IPS-NIHi11 (cell line): ENCODE measurements at places on chromosomes 1 and 21.

DNA sequence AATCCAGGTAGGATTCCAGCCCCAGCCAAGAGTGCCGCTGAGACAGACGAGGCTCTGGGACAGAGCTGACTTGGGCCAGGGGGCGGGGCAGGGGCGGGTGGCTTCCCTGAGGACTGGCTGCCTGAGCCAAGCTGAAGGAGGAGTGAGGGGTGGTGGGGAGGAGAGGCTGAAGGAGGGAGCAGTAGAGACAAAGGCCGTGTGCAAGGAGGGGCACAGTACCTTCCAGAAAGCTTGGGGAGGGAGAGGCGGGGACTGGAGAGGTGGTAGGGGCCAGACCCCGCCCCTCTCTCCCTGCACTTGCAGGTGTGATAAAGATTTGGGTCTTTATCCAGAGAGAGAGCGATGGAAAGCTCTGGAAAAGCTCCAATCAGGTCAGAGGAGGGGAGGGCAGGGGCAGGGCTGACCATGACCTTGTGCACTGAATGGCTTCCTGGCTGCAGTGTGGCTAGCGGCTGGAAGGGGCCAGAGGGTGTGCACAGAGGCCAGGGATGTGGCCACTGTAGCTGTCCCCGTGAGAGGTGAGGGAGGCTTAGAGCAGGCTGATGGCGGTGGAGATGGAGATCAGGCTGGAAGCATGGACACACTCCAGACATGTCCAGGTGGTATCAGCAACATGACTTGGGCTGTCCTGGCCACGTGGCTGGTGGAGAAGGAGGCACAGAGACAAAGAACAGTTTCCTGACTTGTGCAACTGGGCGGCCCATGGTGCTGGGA lies 6.7 kb upstream of the EPHA8 start:
- peak; percentile 76 for DNase-seq

GRCh38 chr1:164716992-164717703 lies 158.2 kb downstream of the PBX1 start:
- no peak for DNase-seq

DNA sequence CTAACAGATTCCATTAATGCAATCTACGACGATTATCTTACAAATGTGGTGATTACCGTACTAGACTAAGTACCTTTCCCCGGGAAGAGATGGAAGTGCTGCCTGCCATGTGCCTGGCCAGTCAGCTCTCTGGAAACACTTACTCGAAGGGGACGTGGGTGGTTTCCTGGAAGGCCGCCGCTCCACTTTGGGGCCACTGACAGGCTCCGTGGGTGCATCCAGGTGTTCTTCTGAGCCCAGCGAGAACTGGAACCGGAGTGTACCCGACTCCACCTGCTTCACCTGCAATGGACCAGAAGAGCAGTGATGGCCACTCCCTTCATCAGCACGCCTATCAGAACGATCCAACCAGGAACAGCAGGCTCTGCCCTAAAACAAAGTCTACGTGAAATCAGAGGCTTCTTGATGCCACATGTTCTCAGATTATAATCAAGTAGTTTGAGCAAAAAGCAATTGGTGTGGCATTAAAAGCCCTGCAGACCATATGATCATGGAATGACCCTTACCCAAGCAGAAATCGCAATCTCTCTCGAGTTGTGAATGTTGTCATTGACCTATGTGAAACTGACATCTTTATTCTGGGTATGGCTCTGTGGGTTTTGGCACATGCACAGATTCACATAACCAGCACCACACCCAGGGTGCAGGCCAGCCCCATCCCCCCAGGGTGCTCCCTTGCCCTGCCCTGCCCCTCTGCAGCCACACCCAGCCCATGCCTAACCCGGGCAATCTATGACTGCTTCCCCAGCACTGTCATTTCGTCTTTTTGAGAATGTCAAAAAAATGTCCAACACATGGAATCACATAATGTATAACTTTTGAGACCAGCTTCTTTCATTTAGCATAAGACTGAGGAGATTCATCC lies 64.5 kb downstream of the NPHP4 start:
- no peak for DNase-seq

GRCh38 chr1:19454265-19455146 lies 30.8 kb downstream of the CAPZB start:
- DNase-seq: no peak

DNA sequence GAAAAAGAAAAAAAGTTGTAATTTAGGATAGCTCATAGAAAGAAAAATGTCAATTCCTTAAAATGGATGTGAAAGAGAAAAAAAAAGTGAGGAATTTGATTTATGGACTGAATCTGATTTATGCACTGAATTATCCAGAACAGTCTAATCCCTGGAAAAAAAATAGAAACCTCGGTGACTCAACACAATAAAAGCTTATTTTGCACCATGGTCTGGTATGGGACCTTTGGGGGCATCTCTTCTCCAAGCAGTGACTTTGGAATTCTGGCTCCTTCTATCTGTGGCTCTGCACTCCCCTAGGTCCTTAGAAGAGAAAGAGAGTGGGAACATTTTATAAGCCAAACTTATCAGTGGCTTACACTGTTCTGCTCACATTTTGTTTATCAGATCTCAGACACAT lies 471.7 kb upstream of the B3GALT2 start:
- DNase-seq: no peak

GRCh38 chr21:33105088-33105487 lies 35.1 kb downstream of the OLIG1 start:
- no peak for DNase-seq

DNA sequence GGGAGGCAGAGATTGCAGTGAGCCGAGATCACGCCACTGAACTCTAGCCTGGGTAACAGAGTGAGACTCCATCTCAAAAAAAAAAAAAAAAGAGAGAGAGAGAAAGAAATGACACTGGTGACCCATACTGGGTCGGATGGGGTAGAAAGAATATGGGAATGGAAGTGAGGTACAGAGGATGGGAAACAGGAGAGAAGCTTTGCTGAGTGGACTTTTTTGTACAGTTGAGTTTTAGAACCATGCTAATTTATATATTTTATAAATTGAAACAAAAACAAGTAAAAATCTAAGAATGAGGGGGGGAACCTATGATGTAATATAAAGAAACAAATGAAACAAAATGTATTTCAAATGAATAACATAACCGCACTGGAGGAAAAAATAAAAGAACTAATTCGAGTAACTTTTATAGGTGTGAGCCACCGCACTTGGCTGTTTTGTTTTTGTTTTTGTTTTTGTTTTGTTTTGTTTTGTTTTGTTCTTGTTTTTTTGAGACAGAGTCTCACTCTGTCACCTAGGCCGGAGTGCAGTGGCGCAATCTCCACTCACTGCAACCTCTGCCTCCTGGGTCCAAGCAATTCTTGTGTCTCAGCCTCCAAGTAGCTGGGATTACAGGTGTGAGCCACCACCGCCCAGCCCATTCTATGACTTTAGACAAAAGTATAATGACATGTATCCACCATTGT lies 18.3 kb upstream of the KLF17 start:
- no peak for DNase-seq

- DNase-seq: no peak
Observed at GRCh38 chr1:231757101-231757404, 130.5 kb downstream of the DISC1 start.

GRCh38 chr1:218350035-218350525 lies 4.9 kb downstream of the TGFB2 start:
- DNase-seq: no peak

- DNase-seq: no peak
Observed at GRCh38 chr1:17304151-17304825, 3.7 kb upstream of the PADI4 start.

DNA sequence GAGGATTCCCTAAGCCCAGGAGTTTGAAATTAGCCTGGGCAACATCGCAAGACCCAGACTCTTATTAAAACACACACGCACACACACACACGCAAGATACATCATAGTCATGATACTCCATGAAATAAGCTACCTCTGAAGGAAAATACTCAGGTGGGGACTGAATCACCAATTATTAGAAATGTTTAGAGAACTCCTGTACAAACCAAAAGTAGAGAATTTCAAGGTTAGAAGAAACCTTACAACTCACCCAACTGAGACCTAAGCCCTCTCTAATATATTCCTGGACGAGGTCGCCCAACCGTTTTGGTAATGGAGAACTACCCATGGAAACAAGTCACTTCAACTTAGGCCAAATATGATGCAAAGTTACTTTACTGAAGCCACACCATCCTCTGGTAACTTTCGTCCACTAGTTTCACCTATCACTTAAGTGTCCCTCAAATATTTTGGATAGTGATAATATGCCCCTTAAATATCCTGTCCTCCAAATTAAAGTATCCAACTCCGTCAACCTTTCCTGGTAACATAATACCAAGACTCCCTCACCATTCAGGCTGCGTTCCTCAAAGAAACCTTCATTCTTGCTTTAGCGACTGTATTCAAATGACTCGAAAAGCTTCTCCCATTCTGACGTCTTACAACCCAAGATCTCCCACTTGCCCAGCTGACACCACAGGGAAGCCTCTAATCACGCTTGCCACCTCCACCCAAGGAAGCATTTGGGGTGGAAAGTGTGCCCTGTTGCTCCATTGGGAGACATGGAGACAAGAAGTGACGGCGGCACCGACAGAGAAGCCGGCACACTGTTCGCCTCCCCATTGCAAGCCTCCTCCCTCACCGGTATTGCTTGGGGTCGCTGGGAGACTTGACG lies 856 bp downstream of the NRDC start:
- no peak for DNase-seq

DNA sequence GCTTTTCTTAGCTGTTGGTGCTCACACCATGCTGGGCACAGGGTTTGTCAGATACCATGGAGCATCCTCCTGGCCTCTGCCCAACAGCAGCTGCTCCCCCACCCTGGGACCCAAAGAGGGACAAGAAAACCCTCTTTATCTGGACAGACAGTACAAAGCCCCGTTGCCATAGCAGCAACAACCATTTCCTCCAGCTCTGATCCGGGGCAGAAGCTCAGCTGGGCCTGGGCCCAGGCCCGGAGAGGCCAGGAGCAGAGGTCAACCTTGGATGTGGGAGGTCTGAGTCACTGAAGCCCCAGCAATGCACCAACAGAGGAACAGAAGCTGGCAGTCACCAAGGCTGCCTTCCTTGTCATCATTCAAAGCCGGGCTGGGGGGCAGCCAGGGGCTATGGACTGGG lies 228.4 kb upstream of the POU3F1 start:
- no peak for DNase-seq

DNA sequence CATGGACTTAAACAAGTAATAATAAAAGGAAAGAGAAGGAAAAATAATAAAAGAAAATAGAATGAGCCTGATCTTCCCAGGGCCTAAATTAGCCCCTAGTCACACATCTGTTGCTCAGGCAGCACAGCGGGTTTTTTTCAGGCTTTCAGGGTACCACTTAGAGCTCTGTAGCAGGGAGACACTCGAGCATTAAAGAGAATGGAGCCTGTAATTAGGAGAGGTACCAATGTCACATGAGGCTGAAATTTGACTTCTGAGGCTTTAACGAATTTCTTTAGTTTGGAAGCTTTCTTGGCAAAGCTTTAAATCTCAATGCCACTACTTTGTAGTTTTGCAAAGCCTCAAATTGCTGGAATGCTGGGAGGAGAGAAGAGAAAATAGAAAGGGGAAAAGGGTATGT lies 116.3 kb downstream of the AK5 start:
- no peak for DNase-seq

DNA sequence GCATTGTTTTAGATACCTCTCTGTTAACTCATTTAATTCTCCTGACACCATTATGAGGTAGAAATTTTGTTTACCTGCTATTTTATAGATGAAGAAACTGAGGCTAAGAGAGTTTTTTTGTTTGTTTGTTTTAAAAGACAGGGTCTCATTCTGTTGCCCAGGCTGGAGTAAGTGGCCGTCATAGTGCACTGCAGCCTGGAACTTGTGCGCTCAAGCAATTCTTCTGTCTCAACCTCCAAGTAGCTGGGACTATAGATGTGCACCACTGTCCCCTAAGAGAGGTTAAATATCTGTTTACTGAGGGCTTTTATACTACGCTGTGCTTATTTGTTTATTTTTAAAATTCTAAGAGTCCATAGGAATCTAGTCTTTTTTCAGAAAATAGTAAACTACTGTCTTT lies 43.7 kb upstream of the CACYBP start:
- DNase-seq: no peak

DNA sequence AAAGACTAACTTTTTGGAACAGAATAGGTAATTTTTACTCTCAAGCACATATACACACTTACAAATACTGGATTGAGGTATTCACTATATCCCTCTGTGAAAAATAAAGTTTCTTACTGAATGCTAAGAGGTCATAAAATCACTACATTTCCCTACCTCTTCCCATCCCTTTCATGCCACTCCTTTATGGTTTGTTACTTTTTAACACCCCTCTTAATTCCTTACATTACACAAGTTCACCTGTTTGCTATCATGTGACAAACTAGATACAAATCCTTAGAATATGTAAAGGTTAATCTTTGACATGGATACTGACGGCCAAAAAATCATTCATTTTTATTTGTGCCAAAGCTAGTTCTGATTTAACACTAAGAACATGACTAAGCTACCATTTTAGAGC lies 6.8 kb upstream of the DCAF6 start:
- no peak for DNase-seq

DNA sequence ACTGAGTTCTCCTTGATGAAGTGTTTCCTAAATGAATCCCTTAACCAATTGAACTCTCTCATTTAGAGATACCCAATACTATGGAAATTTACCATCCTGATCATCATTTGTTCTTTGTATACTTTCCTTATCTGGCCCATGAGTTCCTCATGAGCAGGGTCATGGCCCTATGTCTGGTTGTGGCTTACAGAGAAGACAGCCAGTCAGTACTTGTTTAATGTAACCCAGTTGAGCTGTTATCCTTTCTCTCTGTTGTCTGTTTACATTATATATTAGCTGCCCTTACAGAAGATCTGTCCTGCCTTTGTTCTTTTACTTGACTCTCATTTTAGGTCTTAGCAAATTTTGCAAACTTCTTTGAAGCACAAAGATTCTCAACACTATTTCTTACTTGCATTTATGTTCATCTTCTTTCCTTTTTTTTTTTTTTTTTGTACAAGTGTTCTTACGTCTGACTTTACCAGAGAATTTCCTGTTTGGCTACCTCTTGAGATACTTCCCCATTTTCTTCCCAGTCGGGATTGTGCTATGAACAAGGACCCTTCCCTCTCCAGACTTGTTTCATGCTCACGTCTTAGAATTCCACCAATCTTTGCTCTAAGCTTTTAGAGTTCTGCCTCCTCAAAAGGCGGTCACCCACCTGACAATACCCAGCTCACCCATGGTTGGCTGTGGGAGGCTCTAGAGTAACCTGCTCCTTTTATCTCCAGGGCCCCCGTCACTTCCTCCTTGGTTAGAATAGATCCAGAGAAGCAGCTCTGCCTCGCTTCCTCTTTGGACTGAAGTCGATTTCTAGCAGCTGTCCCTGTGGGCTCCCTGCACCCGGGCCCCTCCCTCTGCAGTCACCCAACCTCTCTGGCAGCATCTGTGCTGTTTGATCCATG lies 53.6 kb upstream of the RUNX1 start:
- no peak for DNase-seq

DNA sequence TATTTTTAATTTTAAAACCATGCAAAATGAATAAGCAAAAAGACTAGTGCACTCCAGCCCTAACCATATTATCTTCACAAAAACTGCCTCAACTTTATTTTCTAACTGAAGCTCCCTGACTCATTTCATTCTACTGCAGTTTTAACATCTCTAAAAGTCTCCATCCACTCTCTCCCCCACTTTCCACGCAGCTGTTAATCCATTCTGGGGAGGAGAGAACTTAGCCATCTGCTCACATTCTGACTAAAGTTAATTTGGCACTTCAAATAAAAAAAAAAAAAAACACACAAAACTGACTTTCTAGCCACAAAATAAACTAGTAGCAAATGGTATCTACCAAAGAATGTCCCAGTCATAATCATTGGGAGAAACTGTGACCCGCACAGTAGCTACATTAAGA lies 5.4 kb upstream of the MYBPHL start:
- no peak for DNase-seq
